Gastrocnemius medialis (tissue), 4 donors: ENCODE measurements at places on chromosomes 16 and 17.

DNA sequence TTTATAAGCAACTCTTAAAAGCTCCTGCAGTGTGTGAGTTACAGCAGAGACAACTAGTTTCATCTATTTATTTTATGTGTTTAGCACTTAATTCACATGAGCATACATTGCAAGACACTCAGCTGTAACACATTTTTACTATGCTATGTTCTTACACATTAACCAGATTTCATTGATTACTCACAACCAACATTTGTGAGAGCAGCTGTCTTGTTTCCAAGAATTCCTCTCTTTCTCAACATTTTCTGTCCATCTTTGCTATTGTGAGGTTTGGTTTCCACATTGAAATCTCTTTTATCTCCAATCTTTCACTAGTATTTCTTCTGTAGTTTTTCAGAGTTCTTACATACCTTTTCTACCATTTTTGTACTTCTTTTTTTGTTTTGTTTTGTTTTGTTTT lies 51.2 kb downstream of the COPRS start:
- DNase-seq, result no peak

GRCh38 chr17:8913091-8913490 lies 45.6 kb upstream of the PIK3R6 start:
- no peak for DNase-seq

- no peak for DNase-seq
Measured at GRCh38 chr17:74558882-74559519, 8.3 kb downstream of the CD300H start.

GRCh38 chr17:41058741-41059140 lies 1.2 kb downstream of the KRTAP2-3 start:
- DNase-seq, result no peak

DNA sequence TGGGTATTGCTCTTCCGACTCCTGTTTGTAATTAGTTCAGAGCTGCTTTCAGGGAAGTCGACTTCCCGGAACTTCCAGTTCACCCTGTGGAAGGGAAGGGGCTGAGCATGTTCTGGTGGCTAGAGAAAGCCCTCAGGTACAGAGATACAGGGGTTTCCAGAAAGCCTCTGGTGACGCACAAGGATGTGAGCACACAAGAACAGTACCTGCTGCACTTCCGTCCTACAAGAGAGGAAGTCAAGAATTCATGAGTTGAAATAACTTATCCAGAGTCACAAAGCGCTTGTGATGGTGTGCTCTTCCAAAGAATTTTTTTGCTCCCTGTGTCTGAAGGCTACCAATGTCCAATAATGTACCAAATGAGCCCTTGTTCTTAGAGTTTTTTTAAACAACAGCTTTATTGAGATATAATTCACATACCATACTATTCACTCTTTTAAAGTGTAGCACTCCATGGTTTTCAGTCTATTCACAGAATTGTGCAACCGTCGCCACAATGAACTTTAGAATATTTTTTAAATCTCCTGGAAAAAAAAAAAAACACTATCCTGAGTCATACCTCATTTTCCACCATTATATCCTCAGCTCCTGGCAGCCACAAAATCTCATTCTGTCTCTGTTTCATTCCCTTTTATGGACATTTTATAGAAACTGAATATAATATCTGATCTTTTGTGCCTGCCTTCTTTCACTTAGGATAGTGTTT lies 327.6 kb downstream of the CDH13 start:
- DNase-seq, result no peak

- no peak for DNase-seq
Measured at GRCh38 chr16:49602201-49602975, 228.8 kb downstream of the C16orf78 start.

- DNase-seq, result peak; percentile 96
Measured at GRCh38 chr16:68287276-68288251, 23.2 kb downstream of the SLC7A6OS start.

DNA sequence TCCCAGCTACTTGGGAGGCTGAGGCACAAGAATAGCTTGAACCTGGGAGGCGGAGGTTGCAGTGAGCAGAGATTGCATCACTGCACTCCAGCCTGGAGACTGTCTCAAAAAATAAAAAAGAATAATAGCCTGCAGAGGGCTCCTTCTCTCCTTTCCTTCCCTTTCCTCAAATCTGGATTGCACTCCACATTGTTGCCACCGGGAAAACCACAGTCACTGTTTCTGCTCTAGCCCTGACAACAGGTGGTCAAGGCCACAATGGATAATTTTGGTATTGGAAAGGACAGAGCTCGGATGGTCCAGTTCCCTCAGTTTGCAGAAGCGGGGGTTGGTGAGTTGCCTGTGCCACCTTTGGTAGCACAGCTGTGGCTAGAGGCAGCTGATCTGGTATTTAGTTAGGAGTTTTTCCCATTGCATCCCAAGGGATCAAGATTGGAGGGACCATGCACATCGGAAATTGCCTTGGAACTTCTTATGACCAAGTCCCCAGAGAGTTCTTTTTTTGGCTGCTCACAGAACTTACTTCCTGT lies 44.7 kb upstream of the PRSS54 start:
- DNase-seq, result no peak

DNA sequence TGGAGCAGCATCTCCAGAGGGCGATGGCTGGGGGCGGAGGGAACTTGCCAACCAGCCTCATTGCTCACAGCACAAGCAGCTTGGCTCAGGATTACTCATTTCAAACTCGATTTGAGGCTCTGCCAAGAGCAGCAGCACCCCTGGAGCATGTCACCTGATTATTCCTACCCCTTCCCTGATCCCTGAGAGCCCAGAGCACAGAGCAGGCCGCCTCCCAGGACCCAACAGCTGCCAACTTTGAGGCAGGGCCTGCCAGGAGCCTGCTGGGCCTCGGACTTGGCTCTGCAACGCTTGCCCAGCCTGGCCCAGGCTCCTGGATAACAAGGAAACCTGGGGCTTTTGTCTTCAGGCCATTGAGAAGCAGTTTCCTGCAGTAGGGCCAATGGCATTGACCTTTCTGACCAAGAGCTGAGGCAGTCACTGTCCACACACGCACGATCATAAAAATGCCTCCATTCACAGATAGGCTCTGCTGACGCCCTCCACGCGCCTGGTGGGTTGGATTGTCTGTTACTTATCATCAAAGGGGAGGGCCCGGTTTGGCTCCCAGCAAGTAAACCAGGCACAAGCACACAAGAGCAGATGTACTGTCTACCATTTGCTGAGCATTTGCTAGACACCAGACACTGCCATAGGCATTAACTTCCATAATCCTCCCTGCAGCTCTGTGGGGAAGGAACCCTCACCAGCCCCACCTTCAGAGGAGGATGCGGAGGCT lies 406.6 kb upstream of the EEF2KMT start:
- no peak for DNase-seq

DNA sequence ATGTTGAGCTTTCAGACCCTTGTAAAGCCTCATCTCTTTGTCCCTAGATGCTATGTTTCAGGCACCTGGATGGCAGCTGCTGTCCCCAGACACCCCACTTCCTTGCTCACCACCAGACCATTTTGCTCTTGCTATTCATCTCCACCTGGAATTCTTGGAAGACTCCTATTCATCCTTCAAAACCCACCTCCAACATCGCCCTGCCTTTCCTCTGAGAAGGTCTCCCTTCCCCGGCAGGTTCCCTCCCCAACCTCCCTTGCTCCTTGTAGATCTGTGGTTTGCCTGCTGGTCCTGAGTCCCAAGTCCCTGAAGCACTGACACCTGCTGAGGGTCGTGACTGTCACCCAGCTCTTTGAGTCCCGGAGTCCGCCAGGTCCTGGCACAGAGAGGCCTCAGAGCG lies 9.9 kb downstream of the ZNF469 start:
- DNase-seq, result no peak

- DNase-seq, result no peak
Measured at GRCh38 chr17:71110326-71110725, 941.0 kb downstream of the KCNJ2 start.

- DNase-seq, result no peak
Measured at GRCh38 chr16:79411805-79412204, 188.7 kb downstream of the MAF start.

DNA sequence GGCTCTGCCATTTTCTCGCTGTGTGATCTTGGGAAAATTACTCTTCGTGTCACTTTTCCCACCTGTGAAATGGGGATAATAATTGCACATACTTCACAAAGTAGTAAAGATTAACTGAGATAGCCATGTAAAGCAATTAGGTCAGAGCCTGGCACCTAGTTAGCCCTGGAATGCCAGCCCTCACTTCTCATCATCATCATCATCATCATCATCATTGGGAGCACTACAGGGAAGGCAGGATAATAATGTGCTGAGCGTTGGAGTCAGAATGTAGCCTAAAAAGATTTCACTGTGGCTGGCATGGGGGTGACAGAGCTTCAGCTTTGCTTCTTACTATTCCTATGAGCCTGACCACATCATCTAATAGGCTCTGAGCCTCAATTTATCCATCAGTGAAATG lies 362.6 kb downstream of the TOX3 start:
- DNase-seq, result no peak

- DNase-seq, result no peak
Measured at GRCh38 chr16:53465606-53466280, 31.5 kb downstream of the RBL2 start.

DNA sequence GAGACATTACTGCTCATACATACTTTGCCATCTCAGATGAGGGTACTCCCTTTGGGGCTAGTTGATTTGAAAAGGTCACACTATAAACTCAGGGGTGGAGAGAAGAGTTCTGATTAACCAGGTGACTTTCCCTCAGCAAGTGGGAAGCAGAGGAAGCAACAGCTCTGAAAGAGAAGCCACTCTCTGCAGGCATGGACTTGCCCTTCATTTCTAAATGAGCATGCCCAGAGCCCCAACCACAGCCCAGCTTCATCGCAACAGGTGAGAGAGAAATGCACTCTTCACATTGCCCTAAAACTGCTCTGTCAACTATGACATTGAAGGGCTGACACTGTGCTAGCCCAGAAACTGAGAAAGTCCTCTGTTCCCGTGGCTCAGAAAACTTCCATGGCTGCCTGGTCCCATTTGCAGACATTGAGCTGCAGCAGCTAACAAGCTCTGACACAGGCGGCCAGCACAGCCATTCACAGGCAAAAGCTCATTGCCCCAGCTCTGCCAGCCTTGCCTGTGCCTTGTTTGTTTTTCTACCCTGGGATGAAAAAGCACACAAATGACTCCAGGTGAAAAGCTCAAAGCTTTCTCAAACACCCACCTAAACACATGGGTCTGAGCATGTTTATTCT lies 419.8 kb upstream of the DYNLRB2 start:
- no peak for DNase-seq

DNA sequence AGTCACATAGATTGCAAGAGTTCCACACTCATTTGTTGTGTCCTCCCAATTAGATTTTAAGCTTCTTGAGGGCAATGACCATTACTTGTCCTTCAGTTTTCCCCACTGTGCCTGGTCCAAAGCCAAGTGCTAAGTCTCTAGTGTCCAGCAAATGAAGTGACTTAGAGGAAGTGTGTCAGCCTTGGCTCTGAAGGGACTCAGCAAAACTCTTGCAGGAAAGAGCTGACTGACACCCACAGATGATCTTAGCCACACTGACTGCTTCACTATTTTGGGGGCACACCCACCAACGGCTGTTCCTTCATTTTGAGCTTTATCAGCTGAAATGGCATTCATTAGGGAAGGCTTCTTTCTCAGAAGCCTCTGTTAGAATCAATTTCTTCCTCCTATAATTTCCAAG lies 358.1 kb downstream of the UTP18 start:
- no peak for DNase-seq

- no peak for DNase-seq
Measured at GRCh38 chr17:27276653-27277156, 17.2 kb upstream of the WSB1 start.

DNA sequence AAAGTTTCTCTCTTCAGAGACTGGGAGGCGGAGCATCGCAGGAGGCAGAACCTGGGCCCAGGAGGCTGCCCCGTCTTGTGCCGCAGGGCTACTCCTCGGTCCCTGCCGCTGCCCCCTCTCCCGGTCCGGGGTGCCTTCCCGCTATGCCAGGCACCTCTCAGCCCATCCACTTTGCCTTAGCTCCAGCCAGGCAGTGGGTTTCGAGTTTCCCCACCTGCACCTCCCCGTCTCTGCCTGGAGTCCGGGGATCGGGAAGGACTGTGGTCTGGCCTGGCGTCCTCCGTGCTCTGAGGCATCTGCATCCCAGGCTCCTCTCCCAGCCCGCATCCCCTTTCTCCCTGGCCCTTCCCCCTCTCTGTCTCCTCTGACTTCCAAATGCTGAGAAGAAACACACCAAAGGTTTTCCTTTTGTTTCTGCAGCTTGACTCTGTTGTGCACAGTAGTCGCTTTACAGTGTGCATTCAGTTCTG lies 26.8 kb upstream of the PIK3R6 start:
- DNase-seq, result no peak

GRCh38 chr17:39719563-39720355 lies 10.6 kb downstream of the MIEN1 start:
- DNase-seq, result no peak
